ENCODE measurements at places on chromosomes 4 and X.

- no peak for DNase-seq
Observed at GRCh38 chrX:703866-704265, 73.3 kb downstream of the SHOX start.

GRCh38 chr4:165986956-165987698 is 114.1 kb downstream of the TLL1 start:
- DNase-seq, result no peak

- DNase-seq, result no peak
Observed at GRCh38 chr4:26762650-26763049, 98.0 kb upstream of the STIM2 start.

DNA sequence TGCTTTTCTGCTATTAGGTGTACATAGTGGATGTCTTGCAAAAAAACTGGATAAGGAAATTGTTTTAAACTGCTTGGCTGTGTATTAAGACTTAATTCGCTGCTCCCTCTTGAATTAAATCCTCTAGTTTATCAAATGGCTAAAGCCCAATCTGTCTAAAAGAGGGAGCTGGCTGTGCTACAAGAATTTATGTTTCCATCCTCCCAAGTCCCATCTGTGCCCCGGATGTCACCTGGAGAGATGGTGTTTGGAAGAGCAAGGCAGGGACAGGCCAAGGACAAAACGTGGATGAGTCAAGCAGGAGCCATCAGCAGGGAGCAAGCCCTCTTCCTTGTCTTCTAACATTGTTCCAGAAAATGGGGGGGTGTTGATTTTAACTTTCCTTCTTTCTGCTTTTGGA is 171.3 kb upstream of the LCORL start:
- no peak for DNase-seq

DNA sequence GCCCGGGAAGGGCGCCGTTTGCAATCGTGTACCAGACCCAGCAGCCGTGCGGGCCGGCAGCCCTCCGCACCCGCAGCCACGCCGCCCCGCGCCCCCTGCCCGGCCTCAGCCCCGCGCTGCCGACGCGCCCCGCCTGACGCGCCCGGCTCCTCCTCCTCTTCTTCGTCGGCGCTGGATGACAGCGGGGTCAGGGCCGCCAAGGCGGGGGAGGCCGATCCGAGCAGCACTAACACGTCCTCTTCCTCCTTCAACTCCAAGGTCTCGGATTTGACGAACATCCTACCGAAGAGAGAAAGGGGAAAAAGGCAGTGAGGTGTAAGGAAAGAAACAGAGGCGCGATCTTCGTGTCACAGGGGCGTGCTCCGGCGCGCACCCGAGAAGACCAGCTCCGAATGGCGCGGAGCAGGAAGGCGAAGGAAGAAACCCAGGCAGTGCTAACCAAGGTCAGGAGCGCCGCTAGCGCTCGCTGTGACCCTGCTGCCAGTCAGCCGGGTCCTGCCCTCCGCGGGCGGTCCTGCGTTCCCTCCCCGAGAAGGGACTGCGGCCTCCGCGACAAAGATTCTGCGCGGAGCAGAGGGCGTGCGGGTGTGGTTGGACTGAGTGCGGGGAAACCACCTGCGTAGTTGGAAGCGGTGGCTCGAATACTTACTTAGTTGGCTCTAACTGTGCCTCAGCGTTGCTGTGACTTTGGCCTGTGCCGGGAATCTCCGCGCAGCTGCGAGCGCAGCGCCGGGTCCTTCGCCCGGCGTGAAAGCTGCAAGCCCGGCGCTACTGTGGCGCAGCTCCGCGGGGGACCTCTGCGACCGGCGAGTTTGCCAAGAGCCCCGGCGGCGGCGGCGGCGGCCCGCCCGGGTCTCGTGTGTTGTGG is 548 bp downstream of the NEUROG2 start:
- peak; percentile 24 for DNase-seq

GRCh38 chr4:63786171-63786570 is 623.1 kb downstream of the TECRL start:
- no peak for DNase-seq

GRCh38 chrX:2643880-2644279 is 47.2 kb upstream of the CD99 start:
- DNase-seq, result no peak

- no peak for DNase-seq
Observed at GRCh38 chrX:47217121-47217851, 1.2 kb upstream of the CDK16 start.

DNA sequence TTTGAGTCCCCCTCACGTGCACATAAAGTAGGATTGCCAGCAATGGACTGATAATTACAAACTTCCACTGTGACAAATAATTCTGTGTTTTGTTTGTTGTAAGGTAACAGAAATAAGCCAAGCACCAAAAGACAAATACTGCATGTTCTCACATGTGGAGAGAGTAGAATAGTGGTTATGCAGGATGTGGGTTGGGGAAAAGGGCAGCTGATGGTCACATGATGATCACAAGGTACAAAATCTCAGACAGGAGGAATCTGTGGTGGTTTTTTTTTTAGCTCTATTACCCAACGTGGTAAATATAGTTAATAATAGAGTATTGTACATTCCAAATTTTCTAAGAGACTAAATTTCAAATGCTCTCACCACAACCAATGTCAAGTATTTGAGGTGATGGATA is 182.3 kb downstream of the BANK1 start:
- DNase-seq, result no peak

GRCh38 chrX:24480400-24480865 is 15.3 kb downstream of the PDK3 start:
- peak; percentile 33 for DNase-seq

- DNase-seq, result no peak
Observed at GRCh38 chr4:61556277-61556676, 356.2 kb downstream of the ADGRL3 start.

DNA sequence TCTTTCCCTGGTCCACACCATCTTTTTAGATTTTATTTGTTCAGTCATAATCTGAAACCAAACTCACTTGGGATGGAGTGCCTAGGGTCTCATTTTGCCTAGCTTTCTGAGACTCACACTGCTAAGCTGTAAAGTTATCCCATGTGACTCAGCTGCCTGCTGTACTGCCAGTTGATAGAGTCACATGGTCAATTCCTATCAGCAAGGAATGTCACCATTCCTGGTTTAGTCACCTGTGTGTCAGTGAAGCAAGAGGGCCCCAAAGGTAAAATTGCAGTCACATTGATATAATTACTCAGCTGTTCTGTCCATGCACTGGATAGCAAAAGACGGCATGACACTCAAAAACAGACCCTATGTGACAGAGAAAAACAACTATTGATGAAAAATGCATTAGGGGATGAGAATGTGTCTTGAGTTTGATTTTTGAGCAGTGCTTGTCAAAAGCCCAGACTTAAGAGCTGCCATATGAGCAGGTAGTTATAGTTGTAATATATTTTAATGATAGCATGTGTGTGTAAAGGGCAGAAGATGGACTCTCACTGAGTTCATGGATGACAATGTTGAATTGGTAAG is 413.2 kb downstream of the PPARGC1A start:
- no peak for DNase-seq

GRCh38 chr4:159283696-159284095 is 180.8 kb downstream of the RAPGEF2 start:
- DNase-seq, result no peak

DNA sequence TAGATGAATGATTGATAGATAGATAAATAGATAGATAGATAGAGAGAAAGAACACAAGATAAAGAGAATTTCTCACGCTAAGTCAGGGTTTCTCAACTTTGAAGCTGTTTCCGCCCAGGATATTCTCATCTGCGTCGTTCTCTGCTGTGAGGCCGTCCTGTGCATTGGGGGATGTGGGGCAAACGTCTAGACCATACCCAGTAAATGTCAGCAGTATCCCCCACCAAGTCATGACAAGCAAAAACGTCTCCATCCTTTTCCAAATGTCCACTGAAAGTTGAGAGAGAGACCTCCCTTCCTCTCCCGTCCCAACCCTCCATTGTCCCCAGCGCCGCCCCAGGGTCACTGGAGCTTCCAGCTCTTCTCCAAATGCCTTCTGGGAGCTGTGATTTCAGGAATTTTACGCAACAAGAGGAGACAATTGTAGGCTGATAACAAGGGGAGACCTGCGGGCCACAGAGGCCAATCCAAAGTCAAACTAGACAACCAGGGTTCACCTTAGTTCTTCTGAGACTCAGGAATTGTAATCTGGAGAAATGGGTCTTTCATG is 8.9 kb upstream of the CRLF2 start:
- no peak for DNase-seq

DNA sequence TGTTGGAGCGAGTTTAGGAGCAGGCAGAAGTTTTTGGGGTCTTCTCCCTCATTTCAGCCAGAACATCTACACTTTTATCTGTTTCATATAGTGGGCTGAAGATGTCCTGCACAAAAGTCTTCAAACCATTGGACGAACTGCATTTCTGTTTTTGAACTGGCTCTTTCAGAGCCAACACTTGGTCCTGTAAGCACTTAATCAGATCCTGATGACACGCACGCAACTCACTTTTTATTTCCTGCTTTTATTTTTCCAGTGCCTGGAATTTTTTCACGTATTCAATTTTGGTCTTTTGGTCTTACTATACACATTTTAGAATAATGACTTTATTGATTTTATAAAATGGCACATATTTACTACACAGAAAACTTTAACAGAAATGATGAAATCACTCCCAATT is 40.2 kb upstream of the NKX3-2 start:
- no peak for DNase-seq

DNA sequence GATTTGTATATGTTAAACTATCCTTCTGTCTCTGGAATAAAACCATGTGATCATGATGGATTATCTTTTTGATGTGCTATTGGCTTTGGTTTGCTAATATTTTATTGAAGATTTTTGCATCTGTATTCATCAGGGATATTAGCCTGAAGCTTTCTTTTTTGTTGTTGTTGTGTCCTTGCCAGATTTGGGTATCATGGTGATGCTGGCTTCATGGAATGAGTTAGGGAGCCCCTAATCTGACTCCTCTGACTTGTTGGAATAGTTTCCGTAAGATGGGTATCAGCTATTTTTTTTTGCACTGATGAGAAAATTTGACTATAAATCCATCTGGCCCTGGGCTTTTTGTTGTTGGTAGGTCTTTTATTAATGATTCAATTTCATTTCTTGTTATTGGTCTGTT is 45.7 kb downstream of the ATP10D start:
- no peak for DNase-seq

DNA sequence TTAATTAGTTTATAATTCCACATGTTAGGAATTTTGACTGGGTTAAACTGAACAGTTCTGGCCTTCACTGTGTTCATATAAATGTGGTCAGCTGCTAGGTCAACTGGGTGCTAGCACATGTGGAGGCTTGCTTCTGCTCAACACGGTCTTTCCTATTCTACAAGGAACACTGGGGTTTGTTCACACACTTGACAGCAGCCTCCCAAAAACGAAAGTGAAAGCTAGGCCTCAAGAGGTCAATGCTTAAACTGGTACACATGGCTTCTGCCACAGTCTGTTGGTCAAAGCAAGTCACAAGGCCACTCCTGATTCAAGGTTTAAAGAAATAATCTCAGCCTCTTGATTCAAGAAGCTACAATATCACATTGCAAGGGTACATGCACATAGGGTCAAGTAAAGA is 126.5 kb downstream of the QDPR start:
- DNase-seq, result peak; percentile 6

- no peak for DNase-seq
Observed at GRCh38 chr4:41388080-41388479, 131.4 kb downstream of the UCHL1 start.

DNA sequence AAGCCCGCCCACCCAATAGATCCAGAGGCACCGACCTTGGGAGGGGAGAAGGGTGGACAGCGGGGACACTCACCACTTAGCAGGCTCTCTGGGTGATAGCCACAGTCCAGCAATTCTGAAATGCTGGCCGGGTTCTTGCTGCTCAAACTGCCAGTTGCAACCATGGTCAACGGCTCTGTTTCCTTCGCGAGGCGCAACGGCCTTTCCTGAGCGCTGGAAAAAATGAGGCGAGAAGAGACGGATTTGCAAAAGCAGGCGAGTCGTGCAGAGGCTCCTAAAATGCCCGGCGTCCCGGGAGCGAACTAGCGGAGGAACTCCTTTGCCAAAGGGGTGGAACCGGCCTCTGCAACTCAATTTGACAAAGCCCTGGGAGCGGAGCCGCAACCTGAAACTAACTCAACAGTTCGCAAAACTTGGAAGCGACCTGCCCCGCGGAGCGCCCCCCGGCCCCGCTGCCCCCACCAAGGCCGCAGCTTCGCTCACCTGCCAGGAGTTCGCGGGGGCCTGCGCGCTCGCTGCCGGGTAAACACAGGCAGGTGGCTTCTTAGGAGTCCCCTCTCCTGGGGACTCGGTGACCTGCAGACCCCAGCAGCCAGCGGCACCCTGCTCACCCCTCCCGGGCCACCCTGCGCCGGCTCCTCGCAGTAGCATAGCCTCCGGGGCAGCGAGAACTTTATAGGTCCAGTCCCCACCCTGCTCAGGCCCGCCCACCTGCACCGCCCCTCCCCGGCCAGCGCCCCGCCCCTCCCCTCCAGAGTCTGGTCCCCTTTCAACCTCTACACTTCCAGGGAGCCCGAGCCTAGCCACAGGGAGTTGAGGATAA is at the start of gene DDIT4L:
DDIT4L (minus strand) TSS at position 649 of the 823 bp plus-strand sequence; CDS start at position 164, 485 bp downstream.
- no peak for DNase-seq

DNA sequence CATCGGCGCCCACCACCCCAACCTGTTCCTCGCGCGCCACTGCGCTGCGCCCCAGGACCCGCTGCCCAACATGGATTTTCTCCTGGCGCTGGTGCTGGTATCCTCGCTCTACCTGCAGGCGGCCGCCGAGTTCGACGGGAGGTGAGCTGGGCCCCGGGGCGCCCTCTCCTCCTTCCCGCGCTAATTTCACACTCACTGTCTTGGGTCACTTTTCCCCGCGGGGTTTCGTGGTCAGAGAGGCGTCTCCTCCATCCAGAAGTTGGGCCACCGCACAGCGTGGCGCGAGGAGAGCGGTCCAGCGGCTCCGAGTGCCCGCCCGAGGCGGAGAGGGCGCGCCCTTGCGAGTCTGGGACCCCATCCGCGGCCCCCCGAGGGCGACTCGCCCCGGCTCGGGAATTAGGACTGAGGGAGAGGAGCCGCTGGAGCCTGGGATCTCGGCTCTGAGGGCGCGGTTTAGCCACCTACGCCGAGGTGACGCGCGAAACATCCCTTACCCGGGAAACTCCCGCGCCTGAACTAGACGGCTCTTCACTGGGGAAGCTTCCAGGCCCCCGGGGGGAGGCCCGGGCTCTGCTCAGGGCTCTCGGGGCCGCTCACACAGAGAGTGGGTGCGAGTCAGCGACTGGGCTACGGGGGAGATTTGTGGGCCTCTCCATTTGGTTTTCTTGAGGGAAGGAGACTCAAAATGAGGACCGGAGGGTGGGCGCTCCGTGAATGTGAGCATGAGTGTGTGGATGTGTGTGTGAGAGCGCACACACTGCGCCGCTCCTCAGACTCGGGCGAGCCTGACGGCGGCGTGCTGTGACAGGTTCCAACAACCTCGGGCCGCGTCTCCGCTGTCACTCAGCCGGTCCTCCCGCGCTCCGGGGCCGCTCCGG is 551 bp downstream of the NPNT start:
- DNase-seq, result no peak

DNA sequence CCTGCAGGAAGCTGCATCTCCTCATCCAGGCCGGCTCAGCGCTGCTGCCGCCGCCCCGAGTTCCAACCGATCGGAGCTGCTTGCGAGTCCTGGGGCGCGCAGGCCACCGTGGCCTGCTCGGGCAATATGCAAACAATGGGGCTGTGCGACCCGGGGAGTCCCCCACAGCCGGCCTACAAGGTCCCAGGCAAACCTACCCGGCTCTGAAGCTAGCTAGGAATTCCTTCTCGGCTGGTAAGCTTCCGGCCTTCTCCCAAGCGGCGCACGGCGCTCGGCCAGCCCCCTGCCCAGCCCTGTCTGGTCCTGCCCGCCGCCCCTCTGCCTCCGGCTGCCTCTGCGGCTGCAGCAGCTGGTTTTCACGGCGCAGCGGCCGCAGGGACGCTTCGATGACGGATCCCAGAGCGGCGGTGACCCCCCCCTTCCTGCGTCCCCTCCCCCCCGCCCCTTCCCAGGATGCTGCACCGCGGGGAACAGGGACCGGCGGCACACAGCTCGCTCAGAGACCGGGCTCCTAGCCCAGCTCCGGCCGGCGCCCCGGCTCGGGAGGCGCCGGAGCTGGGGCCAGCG is 59.4 kb downstream of the TSC22D3 start:
- no peak for DNase-seq

All from activated CD4-positive, alpha-beta T cell treated with anti-CD3 and anti-CD28 coated beads, Interleukin-2, Interleukin-4, amounts not matched to agents 100 ng/mL and 50 ng/mL, durations not matched to agents 16 hours and 8 hours (primary cell).